ENCODE measurements at places on chromosomes 2 and 18.
A peak's percentile ranks its signal among the peaks of the same experiment; 100 is the strongest.

DNA sequence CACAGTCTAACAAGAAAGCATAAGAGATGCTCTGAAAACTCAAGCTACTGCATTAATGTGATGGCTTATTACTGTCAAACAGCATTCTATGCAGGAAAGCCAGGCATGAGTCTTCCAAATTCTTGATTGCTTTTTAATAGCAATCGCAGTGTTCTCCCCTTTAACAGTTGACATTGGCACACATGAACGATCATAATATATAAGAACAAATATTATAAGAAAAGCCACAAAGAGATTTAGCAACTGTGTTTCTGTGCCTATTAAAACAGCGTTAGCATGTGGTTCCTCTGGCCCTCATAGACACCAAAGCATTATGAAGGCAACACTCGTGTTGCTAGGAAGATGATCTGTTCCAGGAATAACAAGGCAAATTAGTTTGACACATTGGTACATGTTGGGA, 245.0 kb downstream of the ACKR3 start:
- DNase-seq = no peak

DNA sequence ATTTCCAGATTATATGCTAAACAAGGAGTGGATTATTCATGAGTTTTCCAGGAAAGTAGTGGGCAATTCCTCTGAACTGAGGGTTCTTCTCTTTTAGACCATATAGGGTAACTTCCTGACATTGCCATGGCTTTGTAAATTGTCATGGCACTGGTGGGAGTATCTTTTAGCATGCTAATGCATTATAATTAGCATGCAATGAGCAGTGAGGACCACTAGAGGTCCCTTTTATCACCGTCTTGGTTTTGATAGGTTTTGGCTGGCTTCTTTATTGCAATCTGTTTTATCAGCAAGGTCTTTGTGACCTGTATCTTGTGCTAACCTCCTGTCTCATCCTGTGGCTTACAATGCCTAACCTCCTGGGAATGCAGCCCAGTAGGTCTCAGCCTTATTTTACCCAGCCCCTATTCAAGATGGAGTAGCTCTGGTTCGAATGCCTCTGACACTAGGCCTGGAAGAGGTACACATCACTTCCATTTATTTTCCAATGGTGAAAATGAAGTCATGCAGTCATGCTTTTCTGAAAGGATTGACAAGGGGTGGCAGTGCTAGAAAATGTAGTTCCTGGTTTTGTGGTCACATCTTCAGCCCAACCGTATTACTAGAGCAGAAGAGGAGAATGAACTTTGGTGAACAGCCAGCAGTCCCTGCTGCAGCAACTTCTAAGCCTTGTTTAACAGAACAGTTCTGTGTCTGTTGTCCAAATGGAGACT, 26.6 kb upstream of the ITGA4 start:
- no peak for DNase-seq

GRCh38 chr18:57586251-57587049, at the start of gene FECH:
Gene FECH (minus strand): TSS chr18:57586702. CDS start chr18:57586620, 82 bp downstream.
- DNase-seq = peak; percentile 39

GRCh38 chr2:201255408-201256033, 4.8 kb upstream of the CASP8 start:
- no peak for DNase-seq

GRCh38 chr2:68643011-68643873, at the start of gene PROKR1:
Gene PROKR1 (plus strand): TSS chr2:68643579. CDS start chr2:68645822, 2,243 bp downstream.
- DNase-seq = no peak

- no peak for DNase-seq
Measured at GRCh38 chr2:239951129-239951734, 73.9 kb downstream of the NDUFA10 start.

GRCh38 chr2:189533288-189534035, 47.1 kb downstream of the SLC40A1 start:
- DNase-seq = no peak

GRCh38 chr2:45006041-45006941, 3.0 kb downstream of the SIX2 start:
- DNase-seq = no peak

DNA sequence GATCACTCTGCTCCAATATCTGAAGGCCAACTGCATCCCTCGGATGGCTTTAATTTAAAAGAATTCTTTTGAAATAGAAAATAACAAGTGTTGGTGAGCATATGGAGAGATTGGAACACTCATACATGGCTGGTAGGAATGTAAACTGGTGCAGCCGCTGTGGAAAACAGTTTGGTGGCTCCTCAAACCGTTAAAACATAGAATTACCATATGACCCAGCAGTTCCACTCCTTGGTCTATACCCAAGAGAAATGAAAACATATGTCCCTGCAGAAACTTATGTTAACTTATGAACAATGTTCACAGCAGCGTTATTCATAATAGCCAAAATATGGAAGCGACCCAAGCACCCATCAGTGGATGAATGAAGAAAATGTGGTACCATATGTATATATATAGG, 60.1 kb downstream of the NPAS2 start:
- DNase-seq = no peak

Data from stimulated activated CD4-positive, alpha-beta T cell treated with anti-CD3 and anti-CD28 coated beads, TNF-alpha, amount 100 ng/mL, for 24 hours (primary cell).